ENCODE measurements at places on chromosomes 5 and 9.

DNA sequence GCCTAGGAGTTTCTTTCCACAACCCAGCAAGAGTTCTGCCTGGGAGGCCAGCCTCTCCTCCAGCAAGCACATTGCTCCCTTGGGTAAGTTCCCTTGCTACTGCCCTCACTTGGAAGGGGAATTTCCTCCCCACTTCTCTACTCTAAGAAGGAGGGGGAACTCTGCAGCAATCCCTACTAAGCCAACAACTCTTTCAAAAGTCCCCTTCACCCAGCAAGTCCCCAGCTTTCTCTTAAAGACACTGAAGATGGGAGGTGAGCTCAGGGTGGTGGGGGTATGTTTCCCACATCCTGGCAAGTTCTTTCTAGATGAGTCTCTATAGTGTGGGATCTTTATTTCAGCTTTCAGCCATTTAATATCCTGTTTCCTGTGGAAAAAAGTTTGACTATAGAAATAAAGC lies 49.0 kb downstream of the PDE8B start:
- DNase-seq, result no peak

DNA sequence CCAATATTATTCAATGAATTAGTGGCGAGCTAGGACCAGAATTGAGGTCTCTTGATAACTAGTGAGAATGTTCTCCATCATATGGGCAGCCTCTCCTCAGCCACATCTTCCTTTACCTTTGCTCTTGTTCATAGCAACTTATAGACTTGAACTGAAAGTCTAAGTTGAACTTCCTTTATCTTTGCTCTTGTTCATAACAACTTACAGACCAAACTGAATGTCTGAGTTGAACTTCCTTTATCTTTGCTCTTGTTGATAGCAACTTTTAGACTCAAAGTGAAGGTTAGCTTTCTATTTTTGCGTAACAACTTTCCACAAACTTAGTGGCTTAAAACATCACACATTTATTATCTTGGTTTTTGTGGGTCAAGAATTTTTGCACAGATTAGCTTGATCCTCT lies 146.4 kb upstream of the C9orf72 start:
- no peak for DNase-seq

- no peak for DNase-seq
These were observed 39.8 kb upstream of the NUDT12 start for GRCh38 chr5:103602438-103602837.

GRCh38 chr5:79329453-79329852 lies 93.5 kb downstream of the JMY start:
- no peak for DNase-seq

- no peak for DNase-seq
These were observed 35.6 kb downstream of the PTCD2 start for GRCh38 chr5:72355706-72356299.

GRCh38 chr9:35488021-35488420 lies 1.9 kb upstream of the RUSC2 start:
- DNase-seq, result no peak

GRCh38 chr5:160439205-160439600 lies 17.5 kb downstream of the PTTG1 start:
- peak; percentile 53 for DNase-seq

DNA sequence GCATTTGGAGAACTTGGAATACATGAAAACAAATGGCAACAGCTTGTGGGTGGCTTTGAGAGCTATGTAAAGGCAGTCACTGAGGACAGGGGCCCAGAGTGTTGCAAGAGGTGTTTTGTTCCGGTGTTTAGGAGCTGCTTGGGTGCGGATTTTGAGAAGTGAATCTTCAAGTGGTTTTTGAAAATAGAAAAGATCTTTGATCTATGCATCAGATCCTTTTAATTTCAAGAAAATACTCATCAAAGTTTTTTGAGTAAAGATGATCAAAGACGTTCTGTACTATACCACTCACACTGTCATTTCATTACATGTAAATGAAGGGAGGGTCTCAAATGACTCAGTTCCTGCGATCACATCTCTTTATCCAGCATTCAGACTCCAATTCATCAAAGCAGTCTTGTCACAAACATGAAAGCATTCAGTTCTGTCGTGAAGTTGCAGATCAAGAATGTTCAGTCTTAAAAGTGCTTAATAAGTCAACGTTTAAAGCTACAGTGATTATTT lies 112.5 kb downstream of the WDR41 start:
- no peak for DNase-seq

- DNase-seq, result no peak
These were observed 4.2 kb upstream of the SCGB3A1 start for GRCh38 chr5:180595381-180596114.

- no peak for DNase-seq
These were observed 194.9 kb downstream of the ATP10B start for GRCh38 chr5:160657068-160657507.

GRCh38 chr5:67194166-67194565 lies 2.4 kb downstream of the CD180 start:
- no peak for DNase-seq

GRCh38 chr5:8839361-8840055 lies 706.4 kb downstream of the SEMA5A start:
- no peak for DNase-seq
